Tongue (tissue), 3 donors: ENCODE measurements at places on chromosomes 6 and 20.

- peak; percentile 44 for DNase-seq
Measured at GRCh38 chr20:51560550-51561307, 18.2 kb upstream of the NFATC2 start.

DNA sequence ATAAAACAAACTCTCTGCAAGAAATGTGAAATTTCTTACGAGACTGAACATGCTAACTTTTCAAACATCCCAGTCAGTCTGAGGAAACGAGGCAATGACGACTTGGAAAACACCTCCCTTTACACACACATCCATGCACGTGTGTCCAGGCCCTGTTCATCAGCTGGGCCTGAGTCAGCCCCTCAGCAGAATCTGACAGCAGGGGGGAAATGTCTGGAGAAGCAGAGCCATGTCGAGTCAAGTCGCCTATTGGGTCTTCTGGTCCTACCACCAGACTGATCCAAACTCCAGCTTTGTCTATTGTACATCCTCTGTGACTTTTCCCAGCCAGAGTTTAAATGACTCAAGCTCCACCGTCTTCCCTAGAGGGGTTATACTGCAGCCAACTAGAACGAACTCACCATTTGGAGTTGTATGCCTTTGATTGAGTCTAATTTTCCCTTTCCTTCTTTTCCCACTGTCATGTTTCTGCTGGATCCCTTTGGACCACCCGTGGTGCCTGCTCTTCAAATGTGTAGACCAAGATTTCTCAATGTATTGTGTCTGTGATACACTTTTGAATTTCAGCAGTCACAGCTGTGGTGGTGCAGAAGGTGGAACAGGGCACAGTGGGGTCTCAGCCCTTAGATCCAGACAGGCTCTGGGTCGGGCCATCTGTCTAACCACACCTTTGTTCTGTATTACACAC, 254.0 kb downstream of the CDC5L start:
- peak; percentile 62 for DNase-seq

GRCh38 chr6:11143394-11144371, 32.2 kb upstream of the ERVFRD-1 start:
- DNase-seq, result peak; percentile 11

DNA sequence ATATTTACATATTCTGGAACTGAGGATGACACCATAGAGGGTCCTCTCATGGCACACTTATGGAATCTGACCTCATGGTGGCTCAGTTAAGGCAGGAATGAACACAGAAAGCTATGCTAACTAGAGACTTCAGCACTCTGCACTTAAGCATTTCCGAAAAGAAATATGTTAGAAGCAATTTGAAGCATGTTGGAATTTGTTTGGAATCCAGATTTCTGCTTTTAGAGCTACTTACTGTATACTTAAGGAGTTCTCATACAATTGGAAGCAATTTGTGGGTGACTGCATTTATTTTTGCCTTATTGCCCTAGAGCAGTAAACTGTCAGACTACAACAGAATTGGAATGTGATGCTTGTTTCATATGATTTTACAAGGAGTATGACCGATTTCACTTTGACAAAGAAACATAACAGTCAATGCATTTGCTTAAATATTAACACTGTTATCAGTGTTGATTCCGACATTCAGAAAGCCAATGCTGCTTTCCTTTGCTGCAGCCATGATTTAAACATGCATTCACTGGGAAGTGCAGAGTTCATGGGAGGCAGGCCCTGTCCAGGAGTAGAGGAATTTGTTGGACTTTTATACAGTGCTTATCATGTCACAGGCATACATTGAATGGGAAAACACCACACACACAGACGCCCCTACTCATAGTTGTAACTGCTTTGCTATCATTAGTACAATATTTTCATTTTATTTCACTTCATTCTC, 244.4 kb downstream of the SAMD5 start:
- no peak for DNase-seq

- DNase-seq, result no peak
Measured at GRCh38 chr6:104704191-104704590, 155.5 kb downstream of the HACE1 start.

DNA sequence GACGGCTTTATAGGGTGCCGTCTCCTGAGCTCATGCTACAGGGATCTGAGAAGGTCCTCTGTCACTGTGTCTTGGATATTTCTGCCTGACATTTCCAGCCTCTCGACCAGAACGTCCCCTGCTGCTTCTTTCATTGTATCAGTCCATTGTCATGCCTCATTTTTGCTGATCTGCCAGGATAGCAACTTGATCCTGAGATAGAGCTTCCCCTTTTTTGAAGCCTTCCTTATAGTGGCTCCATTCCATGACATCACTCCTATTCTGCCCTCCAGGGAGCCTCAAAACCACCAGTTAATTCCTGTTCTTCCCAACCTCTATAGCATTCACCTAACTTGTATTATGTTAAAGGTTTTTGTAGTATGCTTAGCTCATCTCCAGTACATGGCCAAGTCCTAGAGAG, 431.8 kb upstream of the NOX3 start:
- no peak for DNase-seq

DNA sequence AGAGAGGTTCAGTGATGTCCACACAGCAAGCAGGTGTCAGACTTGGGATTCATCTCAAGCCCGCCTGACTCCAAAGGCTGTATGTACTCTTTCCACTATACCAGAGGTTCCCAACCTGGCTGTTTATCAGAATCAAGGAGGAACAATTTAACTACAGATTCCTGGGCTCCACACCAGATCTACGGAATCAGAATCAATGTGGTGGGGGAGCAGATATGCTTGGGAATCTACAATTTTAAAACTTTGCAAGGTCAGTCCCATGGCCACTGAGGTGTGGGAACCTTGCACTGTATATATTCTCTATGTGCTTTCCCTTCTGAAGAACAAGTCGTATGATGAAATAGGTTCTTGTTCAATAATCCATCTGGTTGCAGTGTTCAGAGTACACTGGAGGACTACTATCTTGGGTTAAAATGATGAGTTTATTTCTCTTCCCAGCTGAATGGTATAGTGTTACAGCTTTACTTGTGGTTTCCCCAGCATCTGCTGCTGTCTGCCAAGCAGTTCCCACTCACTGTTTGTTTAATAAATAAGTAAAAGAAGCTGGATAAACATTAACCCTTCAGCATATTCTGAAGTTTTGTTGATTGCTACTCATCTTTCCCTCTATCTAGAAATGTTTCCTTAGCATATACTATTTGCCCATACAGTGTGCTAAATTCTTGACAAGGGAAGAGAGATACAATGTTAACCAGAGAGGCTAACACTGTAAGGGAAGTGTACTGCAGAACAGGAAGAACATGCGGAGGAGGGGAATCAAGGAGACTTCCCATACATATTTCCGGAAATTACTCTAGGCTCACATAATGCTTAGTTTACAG, 9.9 kb downstream of the TTI1 start:
- DNase-seq, result peak; percentile 69

DNA sequence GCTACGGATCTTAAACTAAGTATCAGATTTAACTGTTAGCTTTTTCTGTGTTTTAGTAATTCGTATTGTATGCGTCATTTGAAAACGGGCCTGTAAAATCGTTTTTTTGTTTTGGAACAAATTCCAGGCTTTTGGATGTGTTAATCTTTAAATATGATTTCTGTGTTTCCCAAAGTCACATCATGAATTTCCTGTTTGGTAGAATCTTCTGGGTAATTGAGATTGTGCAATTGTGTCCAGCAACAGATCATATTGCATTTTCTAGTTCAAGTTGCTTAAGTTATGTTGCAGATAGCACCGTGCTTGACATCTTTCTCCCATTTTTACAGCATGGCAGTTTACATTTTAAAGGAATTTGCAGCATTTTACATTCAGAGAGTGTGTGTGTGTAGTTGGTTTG, 1.9 kb downstream of the MAPK14 start:
- peak; percentile 28 for DNase-seq
